ENCODE measurements at places on chromosomes 2 and 18. TPM values are rescaled to one million over a fixed set of nuclear protein-coding genes. Genes with fewer than 3 reads are reported as not detected.

DNA sequence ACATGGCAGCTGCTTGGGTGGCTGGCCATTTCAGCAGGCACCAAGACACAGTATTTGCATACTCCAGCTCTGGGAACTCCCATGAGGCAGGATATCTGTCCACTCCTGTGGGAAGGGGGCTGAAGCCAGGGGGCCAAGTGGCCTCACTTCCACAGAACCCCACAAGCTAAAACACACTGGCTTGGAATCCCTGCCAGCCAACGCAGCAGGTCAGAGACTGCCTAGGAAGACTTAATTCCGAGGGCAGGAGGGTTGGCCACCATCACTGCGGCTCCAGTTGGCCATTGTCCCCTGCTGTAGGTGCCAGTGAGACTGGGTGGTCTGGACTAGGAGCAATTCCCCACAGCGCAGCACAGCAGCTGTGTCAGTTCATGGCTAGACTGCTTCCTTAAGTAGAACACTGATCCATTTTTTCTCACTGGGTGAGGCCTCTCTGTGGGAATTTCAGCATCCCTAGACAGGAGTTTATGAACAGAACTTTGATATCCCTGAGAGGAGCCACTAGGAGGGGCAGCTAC lies 52.0 kb downstream of the SPAG16 start:
- H3K4me3 ChIP-seq: no peak overlapping the region
- H3K4me1 ChIP-seq: no peaks in the 10 kb centered on the region
- H3K27me3 ChIP-seq: no peaks in the 10 kb centered on the region
- DNase-seq: no peak
- H3K27ac ChIP-seq: no peak overlapping the region

GRCh38 chr2:33373986-33374385 lies 102.5 kb upstream of the RASGRP3 start:
- H3K4me3 ChIP-seq: no peak overlapping the region
- no peak for DNase-seq
- no peak overlapping the region for H3K27ac ChIP-seq
- no peaks in the 10 kb centered on the region for H3K27me3 ChIP-seq
- no peaks in the 10 kb centered on the region for H3K4me1 ChIP-seq
- H3K36me3 ChIP-seq: no peaks in the 10 kb centered on the region

GRCh38 chr2:152661076-152661475 lies 56.2 kb downstream of the PRPF40A start:
- no peak for DNase-seq
- H3K4me1 ChIP-seq: no peaks in the 10 kb centered on the region
- no peaks in the 10 kb centered on the region for H3K27me3 ChIP-seq
- no peak overlapping the region for H3K27ac ChIP-seq

GRCh38 chr18:35377875-35378573 lies 887 bp upstream of the ZNF396 start:
- DNase-seq: no peak
- no peaks in the 10 kb centered on the region for H3K36me3 ChIP-seq
- no peak overlapping the region for H3K4me3 ChIP-seq

- no peak overlapping the region for H3K27ac ChIP-seq
- no peak overlapping the region for H3K4me3 ChIP-seq
- no peaks in the 10 kb centered on the region for H3K4me1 ChIP-seq
- H3K27me3 ChIP-seq: no peaks in the 10 kb centered on the region
- H3K36me3 ChIP-seq: no peaks in the 10 kb centered on the region
- DNase-seq: no peak
Measured at GRCh38 chr18:24827501-24827900, 367.1 kb downstream of the HRH4 start.

- H3K27ac ChIP-seq: no peak overlapping the region
- no peak overlapping the region for H3K4me3 ChIP-seq
- no peaks in the 10 kb centered on the region for H3K4me1 ChIP-seq
- no peaks in the 10 kb centered on the region for H3K27me3 ChIP-seq
Measured at GRCh38 chr2:121478996-121479745, 51.5 kb upstream of the RNU4ATAC start.

DNA sequence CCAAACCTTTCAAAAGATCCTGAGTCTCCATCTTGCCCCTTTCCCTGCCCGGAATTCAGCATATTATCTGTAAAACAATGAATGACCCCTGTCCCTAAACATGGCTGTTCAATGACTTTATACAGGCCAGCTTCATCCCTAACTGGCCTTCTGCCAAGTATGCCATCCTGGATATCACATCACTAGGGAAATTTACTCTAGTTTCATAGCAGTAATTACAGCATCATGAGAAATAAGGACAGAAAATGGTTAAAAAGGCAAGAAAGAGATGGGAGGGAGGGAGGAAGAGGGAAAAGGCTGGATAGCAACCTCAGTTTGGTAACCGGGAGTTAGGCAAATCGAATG lies 4.4 kb downstream of the MBOAT2 start:
- H3K4me3 ChIP-seq: no peak overlapping the region
- no peaks in the 10 kb centered on the region for H3K4me1 ChIP-seq
- H3K27me3 ChIP-seq: no peaks in the 10 kb centered on the region
- no peak for DNase-seq
- H3K27ac ChIP-seq: no peak overlapping the region
- H3K36me3 ChIP-seq: no peaks in the 10 kb centered on the region

- H3K27ac ChIP-seq: no peak overlapping the region
- H3K27me3 ChIP-seq: no peaks in the 10 kb centered on the region
- DNase-seq: no peak
- H3K4me1 ChIP-seq: no peaks in the 10 kb centered on the region
Measured at GRCh38 chr2:68330691-68331090, 10.9 kb upstream of the CNRIP1 start.

Gene EVX2
- total RNA-seq: not detected

DNA sequence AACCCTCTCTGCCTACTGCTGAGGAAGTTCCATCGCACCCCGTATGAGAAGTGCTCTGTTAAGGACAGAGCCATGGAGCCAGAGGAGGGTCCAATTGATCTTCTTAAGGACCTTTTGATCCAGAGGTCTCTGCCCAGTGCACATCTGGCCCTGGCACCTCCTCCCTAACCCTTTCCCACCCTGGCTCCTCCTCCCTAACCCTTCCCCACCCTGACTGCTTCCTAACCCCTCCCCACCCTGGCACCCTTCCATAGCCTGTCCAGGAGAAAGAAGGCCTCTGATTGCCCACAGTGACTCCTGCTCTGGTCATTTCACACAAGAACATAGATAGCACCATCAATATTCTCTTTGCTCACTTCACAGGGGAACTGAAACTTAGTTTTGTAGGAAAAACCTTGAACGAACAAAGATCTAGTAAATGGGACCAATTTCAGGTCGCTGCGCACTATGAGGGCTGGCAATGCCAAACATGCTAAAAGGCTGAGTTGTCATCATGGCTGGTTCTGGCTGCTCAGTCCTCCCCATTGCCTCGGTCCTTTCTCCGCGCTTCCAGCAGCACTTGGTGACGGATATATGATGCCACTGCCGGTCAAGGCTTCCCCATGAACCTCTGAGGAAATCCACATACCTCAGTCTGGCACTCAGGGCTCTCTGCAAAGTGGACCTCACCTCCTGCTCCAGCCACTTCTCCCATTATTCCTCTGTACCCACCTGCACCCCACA lies 49.2 kb downstream of the PKDCC start:
- no peak for DNase-seq
- H3K4me3 ChIP-seq: no peak overlapping the region
- H3K4me1 ChIP-seq: peaks cover 7% of the 10 kb centered on the region
- no peaks in the 10 kb centered on the region for H3K36me3 ChIP-seq
- no peaks in the 10 kb centered on the region for H3K27me3 ChIP-seq
- H3K27ac ChIP-seq: no peak overlapping the region

- H3K4me1 ChIP-seq: no peaks in the 10 kb centered on the region
- H3K36me3 ChIP-seq: no peaks in the 10 kb centered on the region
- no peak overlapping the region for H3K27ac ChIP-seq
- no peaks in the 10 kb centered on the region for H3K27me3 ChIP-seq
- DNase-seq: no peak
Measured at GRCh38 chr2:166094325-166094724, 33.5 kb downstream of the SCN1A start.

GRCh38 chr2:235445116-235445515 lies 48.7 kb upstream of the AGAP1 start:
- DNase-seq: no peak
- no peak overlapping the region for H3K4me3 ChIP-seq
- no peaks in the 10 kb centered on the region for H3K36me3 ChIP-seq
- H3K4me1 ChIP-seq: no peaks in the 10 kb centered on the region
- no peaks in the 10 kb centered on the region for H3K27me3 ChIP-seq

DNA sequence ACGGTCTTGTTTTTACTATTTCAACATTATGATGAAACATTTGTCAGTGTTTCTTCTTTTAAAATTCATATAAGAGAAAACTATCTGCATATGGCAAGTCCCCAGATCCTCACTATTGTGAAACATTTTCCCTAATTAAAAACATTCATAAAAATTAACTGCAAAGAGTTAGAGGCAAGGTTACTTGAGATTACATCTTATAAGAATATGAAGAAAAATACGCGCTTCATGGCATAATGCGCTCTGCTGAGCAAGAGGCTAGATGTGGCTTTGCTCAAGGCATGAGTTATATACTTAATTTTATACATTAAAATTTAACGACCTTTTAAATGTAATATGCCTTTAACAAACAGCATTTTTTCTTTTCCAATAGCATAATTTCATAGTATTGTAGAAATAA lies 166.4 kb upstream of the RPRM start:
- no peak overlapping the region for H3K4me3 ChIP-seq
- no peaks in the 10 kb centered on the region for H3K4me1 ChIP-seq
- H3K27me3 ChIP-seq: no peaks in the 10 kb centered on the region
- no peak overlapping the region for H3K27ac ChIP-seq

Gene C2orf66
- not detected for total RNA-seq

Gene TYMS
- total RNA-seq: 1.6 TPM

- H3K4me1 ChIP-seq: no peaks in the 10 kb centered on the region
- no peaks in the 10 kb centered on the region for H3K27me3 ChIP-seq
- DNase-seq: no peak
Measured at GRCh38 chr18:45556222-45556621, 59.1 kb upstream of the SLC14A2 start.

DNA sequence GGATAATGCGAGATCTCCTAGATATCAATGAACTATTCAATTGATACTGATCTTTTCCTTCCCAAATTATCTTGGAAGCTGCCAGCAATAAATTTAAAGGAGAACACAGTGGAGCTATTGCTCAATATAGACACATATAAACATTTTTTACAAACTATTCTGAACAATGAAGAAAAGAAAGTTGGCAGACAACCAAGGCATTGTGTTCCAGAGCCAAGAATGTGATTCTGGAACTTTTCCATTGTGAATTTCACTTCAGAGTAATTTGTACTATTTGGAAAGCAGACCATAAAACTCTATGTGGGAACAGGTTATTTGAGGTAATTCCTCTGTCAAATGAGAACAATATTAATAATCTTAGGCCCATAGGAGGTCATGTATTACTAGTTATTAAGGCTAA lies 588.2 kb downstream of the IRS1 start:
- H3K4me1 ChIP-seq: no peaks in the 10 kb centered on the region
- H3K36me3 ChIP-seq: no peaks in the 10 kb centered on the region
- DNase-seq: no peak
- H3K27me3 ChIP-seq: no peaks in the 10 kb centered on the region

Data from right lobe of liver (tissue), 6 donors.